ENCODE measurements at places on chromosomes 12 and 14.

DNA sequence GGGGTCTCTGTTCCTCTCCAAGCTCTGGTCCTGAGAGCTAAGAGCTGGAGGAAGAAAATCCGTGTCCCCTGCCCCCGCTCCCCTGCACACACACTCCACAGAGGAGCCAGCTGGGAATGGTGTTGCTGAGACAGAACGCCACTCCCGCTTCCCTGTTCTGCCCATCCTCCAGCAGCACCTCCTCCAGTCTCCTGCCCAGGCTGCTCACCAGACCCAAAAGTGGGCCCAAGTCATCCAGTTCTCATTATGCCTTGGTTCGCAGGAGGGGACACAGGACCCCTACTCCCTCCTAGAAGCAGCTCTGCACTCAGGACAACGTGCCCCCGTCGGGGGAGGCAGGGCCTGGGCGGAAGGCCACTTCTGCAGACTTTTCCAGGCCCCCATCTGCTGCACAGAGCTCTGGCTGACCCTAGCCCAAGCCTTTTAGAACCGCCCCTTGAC, 830 bp upstream of the TRMT61A start:
- DNase-seq = no peak

GRCh38 chr12:98053202-98053601, 462.2 kb upstream of the TMPO start:
- DNase-seq = no peak

GRCh38 chr14:95525999-95526398, 8.9 kb upstream of the GLRX5 start:
- DNase-seq = no peak

GRCh38 chr14:89379006-89379405, 38.0 kb downstream of the FOXN3 start:
- no peak for DNase-seq

DNA sequence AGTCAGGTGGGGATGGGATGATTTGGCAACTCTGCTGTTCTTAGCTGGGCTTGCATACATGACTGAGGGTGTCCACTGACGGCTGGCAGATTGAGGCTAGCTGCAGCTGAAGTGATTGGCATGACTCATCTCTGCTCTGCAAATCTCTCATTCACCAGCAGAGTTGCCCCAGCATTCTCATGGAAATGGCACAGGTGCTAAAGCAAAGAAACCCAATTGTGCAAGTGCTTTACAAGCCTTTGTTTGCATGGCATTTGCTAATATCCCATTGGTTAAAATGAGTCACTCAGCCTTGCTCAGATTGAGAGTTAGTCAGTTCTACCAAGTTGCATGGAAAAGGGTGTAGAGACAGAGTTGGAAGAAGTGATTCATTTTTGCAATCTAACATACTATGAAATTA, 389.7 kb upstream of the FAR2 start:
- no peak for DNase-seq

DNA sequence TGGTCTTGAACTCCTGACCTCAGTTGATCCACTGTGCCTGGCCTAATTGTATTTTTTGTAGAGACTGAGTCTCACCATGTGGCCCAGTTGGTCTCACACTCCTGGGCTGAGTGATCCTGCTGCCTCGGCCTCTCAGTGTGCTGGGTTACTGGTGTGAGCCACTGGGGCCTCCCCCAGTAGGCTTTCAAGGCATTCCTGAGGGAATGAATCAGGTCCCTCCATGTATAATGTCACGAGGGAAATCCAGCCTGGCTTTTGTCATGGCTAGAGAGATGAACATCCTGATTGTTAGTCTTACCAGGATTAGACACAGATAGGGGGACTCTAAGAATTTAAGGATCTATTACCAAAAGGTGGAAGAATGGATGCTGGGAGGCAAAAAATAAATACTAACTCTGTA, 51.9 kb downstream of the CPSF2 start:
- DNase-seq = no peak

DNA sequence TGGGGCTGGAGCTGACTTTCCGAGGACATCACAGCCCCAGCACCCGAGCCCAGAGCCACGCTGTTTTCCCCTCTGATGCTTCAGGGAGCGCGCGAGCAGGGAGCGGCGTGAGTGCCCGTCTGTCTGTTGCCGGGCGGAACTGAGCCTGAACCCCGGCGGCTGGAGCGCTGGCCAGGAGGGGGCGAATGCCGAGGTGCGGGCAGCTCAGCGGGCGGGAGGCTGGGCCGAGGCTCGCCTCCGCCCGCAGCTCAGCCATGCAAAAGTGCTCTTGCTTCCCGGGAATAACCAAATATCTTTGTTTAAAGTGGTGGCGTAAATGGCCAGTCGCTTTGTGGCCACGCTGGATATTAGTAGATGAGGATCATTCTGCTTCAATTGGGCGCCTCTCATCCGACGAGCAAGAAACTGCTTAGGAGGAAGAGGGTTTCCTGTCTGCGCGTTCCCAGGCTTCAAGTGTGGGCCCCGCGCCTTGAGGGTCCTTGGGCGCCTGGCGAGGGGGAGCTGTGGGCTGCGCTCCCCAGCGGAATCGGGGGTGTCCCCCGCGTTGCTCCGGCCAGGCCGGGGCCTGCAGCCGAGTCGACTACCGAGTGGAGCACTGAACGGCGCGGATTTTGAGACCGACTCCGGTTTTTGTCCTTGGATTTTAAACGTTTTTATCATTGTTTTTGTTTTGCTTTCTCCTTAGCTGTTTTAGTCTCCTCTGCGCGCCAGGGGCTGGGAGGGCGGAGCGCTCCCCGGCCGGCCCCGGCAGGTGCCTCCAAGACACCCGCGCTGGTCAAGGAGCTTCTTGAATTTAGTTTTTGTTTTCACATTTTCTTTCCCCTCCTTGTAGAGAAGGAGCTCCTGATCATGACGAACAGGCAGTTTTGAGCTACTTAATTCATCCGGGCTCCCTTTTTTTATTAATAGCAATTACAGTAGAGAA, 831 bp upstream of the NKX2-1 start:
- DNase-seq = no peak

GRCh38 chr12:24945845-24946244, 3.1 kb downstream of the BCAT1 start:
- no peak for DNase-seq

DNA sequence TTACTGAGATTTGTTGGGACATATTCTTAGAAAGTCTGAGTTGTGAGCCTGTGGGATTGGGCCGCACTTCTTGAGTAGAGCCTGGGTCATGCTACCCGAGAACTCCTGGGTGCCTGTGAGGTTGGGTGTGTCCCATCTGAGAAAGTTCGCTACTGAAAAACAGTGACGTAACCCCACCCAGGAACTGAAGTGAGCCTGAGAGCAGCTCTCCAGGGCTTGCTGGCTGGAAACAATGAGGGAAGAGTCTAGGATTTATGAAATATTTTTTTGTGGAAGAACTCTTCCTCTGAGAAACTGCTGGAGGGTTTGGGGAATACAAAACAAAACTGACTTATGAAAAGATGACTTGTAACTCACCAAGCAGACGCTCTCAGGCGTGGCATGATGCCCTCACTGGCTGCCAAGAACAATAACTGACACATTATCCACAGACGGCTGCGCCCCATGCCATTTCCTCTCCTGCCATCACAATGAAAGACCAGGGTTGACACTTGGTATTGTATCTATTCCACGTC, 69.2 kb downstream of the RASSF3 start:
- DNase-seq = peak; percentile 81

- peak; percentile 67 for DNase-seq
Observed at GRCh38 chr12:121803861-121804416, at the start of gene SETD1B. TSS of gene SETD1B (plus strand) at chr12:121804009. CDS start at chr12:121804738, 729 bp downstream.

GRCh38 chr12:101713059-101713682, 15.7 kb downstream of the CHPT1 start:
- DNase-seq = no peak

GRCh38 chr12:91994208-91994797, 151.3 kb downstream of the BTG1 start:
- no peak for DNase-seq
